Stimulated activated CD4-positive, alpha-beta T cell treated with anti-CD3 and anti-CD28 coated beads, Interleukin-12 subunit alpha, Interleukin-12 subunit beta, amount 100 ng/mL, for 24 hours (primary cell): ENCODE measurements at places on chromosomes 16 and 17.

- DNase-seq, result no peak
Measured at GRCh38 chr17:55236316-55236715, 28.4 kb upstream of the HLF start.

DNA sequence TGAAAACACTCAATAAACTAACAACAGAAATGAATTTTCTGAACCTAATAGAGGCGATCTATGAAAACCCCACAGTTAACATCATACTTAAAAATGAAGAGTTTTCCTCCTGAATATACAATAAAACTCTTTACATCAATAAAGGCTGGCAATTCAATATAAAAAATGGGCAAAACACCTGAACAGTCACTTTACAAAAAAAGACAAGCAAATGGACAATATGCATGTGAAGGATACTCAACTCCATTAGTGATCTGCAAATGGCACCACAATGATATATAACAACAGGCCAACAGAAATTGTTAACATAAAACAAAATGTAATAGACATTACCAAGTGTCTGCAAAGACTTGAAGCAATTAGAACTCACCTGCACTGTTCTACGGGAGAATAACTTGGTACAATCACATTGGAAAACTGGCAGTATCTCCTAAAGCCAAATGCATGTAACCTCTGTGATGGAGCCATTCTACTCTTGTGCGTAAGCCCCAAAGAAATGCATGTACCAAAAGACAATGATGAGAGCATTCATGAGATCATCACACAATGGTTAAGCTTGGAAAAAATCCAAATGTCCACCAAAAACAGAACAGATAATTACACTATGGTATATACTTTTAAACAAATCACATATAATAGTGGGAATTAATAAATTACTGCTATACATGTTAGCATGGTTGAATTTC is 433.4 kb upstream of the MAF start:
- DNase-seq, result no peak

DNA sequence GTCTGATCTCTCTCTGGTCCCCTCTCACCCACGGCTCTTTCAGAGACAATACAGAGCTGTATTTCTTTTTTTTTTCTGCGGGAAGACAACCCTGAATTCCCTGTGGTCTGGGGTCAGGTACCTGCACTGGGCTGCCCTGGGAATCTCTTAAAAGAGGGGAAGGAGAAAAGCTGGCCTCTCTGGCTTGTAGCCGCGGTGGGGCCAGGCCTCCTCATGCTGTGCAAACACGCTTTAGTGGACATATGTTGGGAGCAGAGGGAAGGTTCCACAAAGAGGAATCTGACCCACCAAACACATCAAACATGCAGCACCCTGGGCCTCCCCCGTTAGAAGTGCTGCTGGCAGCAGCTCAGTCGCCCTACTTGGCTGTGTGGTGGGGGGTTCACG is 143.7 kb upstream of the ZFHX3 start:
- DNase-seq, result no peak

GRCh38 chr16:89118361-89119165 is 24.9 kb downstream of the ACSF3 start:
- no peak for DNase-seq

GRCh38 chr17:56506349-56506748 is 87.2 kb upstream of the NOG start:
- DNase-seq, result no peak

- no peak for DNase-seq
Measured at GRCh38 chr16:78116946-78117345, 17.5 kb downstream of the WWOX start.

- no peak for DNase-seq
Measured at GRCh38 chr17:58570758-58571157, 56.3 kb upstream of the MTMR4 start.

DNA sequence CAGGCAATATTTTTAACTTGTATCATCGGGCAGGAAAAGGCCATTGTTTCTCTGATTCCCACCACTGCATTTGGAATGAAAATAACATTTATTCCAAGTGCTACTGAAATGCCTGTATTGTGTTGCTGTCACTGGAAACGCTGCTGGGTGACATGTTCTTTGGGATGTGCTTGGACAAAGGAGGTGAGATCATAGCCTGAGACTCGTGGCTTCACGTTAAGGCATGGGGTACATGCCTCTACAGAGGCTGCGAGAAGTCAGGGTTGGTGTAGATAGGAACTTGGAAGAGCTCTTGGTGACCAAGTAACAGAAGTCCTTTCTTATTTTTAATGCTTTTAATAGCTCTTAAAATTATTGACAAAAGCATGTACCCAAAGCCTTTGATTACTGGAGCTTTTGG is 58.8 kb upstream of the MAF start:
- DNase-seq, result no peak

GRCh38 chr17:3828852-3829232 is 17.2 kb downstream of the NCBP3 start:
- no peak for DNase-seq

DNA sequence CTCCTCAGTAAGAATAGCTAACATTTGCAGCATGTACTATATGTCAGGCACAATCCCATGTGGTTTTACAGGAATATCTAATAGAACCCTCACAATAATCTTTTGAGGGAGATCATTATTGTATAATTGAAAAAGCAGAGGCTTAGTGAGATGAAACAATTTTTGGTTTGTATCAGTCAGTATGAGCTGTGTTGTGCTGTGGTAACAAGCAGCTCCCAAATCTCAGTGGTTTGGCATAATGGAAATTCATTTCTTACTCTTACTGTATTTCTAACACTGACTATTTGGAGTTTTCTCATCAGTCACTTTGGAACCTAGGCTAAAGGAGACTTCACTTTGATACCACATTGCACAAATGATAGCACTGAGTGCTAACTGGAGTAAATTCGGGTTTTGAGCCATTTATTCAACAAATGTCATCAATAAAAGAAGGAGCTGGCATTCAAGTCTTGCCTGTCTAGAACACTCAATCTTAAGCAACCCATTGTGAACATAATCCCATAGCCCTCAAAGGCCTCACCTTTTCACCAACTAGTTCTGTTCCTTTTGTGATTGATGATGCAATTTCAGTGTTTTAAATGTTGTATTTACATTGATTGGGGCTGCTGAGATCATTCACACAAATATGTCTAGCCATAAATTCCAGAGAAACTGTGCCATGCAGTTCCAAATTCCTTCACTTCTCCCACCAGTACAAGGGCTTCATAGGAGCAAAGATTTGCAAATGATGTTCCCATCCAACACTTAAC is 441.0 kb downstream of the XYLT1 start:
- DNase-seq, result no peak

DNA sequence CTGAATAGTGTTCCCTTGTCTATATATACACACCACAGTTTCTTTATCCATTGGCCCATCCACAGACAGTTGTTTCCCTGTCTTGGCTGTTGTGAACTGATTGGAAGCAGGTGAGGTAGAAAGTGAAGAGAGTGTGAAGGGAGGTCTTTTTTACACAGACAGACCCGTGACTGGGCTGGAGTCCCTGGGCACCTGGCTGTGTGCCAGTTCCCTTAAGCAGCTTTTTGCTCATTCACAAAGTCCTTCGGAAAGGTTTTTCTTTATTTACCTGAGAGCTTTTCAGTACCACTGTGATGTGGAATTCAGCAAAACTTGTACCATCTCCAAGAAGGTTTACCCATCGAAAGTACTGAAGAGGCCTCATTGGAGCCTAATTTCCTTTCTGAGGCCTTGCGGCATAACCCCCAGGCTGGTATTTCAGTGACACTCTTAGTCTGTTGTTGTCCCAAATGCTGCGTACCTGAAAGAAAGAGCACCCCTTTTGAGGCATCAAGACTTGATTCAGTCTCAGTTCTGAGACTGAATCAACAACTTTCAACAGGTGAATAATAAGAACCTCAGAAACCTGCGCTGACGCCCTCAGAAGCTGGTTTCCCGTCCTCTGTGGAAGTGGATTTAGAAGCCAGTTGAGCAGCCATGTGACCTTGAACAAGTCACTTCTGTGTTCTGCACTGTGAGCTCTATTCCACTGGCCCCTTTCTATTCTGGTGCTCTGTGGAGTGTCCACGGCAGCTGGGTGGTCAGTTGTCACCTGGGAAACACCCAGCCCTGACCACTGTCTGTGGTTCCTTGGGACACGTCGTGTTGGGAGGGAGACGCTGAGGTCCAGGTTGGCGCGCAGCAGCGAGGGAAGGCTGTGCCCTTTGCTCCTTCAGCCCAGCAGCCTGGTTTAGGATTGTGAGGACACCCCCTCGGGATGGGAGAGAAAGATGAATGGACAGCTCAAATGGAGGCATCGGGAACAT is 53.9 kb upstream of the CRISPLD2 start:
- DNase-seq, result no peak
